Inflammatory macrophage treated with lipopolysaccharide for 4 hours (primary cell): ENCODE measurements at places on chromosomes 13 and 19.

DNA sequence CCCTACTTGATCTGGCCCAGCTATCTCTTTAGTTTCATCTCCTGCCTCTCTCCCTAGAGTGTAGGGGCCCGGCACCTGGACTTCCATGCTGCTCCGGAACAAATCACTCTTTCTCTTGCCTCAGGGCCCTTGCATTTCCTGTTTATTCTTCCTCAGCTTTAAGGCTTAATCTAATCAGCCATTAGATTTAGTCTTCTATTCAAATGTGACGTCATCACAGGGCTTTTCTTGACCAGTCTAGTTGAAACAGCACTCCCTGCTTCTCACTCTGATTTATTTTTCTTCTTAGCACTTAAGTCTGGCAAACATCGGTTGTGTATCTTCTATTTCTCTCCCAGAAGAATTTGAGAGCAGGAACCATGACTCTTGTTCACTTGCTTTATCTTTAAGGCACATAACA, 564.1 kb downstream of the EFNB2 start:
- no peak for DNase-seq

- no peak for DNase-seq
These were observed 17.8 kb downstream of the DPF1 start for GRCh38 chr19:38206006-38206745.

GRCh38 chr13:113740661-113741060, 18.4 kb upstream of the TMEM255B start:
- DNase-seq, result no peak

GRCh38 chr13:100208626-100209025, 119.7 kb downstream of the PCCA start:
- DNase-seq, result no peak
